ENCODE measurements at places on chromosomes 16 and 17.

GRCh38 chr16:75575958-75576357 is 9.8 kb downstream of the GABARAPL2 start:
- DNase-seq, result no peak

- no peak for DNase-seq
These were observed 3.5 kb downstream of the CORO6 start for GRCh38 chr17:29619251-29619650.

DNA sequence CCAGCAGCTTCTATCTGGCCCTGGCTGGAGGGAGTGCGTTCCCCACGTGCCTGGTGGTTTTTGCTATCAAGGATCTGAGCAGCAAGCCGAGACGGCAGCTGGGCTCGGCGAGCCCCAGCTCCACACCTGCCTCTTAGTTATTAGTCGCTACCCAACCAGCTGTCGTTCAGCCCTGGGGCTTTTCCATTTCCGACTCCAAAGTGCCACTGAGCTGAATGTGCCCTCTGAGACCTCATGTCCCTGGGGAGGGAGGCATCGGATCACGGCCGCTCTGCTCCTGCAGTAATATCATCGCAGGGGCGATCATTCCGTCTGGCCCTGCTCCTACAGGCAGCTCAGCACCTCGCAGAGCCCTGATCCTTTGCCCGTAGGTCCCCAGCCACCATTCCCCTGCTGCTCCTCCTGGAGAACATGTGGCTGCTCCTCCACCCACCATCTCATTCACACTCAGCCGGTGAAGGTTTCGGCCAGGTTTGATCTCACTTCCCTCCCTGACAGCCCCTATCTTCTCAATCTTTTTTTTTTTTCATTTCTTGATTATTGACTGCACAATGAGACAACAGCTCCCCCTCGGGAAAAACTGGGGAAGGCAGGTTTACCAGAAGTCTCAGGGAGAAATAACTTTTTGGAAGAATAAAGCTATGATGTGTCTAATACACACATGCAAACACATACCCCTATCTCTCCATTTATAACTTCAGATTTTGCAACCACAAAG is 86.7 kb downstream of the ZFHX3 start:
- DNase-seq, result no peak

GRCh38 chr17:55159251-55159650 is 105.5 kb upstream of the HLF start:
- DNase-seq, result no peak

GRCh38 chr17:3888343-3889171 is 4.3 kb downstream of the CAMKK1 start:
- DNase-seq, result no peak

DNA sequence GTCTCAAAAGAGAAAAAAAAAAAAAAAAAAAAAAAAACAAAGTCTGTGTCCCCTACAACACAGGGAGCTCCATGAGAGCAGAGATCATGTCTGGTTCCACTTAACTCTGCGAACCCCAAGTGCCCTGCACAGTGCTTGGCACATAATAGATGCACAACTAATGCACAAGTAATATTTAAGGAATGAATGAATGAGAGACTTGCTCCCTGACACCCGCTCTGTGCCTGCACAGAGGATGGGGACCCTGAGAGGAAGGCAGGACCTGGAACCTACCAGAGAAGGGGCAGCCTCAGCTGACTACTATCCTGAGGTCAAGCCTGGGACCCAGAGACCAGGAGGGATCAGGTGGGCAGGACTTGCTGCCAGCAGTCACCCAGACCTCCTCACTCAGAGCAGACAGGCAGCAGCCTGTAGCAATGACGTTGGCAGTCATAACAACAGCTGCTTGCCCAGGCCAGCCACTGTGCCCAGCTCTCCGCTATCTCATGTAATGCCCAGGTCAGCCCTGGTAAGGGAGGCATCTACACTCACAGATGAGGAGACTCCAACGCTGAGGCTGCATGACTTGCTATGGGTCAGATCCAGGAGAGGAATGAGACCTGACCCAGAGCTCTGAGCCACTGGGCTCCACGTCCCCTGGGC is 2.9 kb downstream of the MYO15A start:
- DNase-seq, result no peak

DNA sequence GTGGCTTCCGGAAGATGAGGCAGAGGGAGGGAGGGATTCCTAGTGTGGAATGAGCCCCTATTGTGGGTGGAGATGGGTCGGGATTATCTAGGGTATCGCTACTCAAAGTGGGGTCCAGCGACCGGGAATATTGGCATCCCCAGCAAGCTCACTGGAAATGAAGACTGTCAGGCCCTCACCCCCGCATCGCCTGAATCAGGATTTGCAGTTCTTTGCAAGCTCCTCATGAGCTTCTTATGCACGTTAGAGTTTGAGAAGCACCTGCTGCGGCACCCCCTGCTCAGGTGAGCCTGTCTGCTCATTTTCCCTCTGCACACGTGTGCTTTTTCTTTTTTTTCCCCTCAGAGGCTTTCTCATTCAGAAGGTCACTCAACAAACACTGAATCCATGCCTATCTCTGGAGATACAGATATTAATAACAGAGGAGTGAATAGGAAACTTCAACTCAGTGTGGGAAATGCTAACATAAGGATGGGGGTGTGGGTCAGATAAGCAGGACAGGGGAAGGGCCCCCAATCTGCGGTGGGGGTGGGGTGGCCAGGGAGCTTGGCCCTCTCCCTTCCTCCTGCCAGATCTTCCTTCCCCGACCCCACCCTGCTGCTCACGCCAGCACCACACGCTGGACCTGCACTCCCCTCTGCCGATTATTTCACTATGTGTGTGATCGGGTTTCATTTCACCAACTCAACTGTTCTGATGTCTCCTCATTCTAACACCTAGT is 67.7 kb upstream of the NFAT5 start:
- DNase-seq, result no peak

- no peak for DNase-seq
These were observed 20.7 kb downstream of the WFDC1 start for GRCh38 chr16:84315422-84315821.

GRCh38 chr16:12210258-12210880 is 233.8 kb downstream of the SNX29 start:
- no peak for DNase-seq

DNA sequence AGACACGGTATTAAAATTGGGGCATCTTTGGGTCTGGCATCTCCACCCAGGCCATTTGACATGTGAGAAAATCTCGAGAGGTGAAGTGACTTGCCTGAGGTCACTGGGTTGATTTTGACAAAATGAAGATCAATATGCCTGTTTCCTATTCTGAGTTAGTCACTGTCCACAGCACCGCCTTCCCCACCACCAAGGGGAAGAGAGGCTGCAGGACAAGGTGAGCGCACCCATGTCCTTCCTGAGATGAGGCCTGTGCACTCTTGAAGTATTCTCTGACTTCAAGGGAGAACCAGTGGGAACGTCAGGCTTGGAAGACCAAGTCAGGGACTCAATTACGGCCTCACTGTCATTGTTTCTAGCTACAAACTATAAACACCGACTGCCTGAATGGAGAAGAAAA is 49.9 kb upstream of the WSB1 start:
- DNase-seq, result no peak

GRCh38 chr17:55644346-55644745 is 78.3 kb downstream of the TMEM100 start:
- DNase-seq, result no peak

GRCh38 chr17:40922239-40922638 is 15.2 kb downstream of the KRT23 start:
- no peak for DNase-seq

DNA sequence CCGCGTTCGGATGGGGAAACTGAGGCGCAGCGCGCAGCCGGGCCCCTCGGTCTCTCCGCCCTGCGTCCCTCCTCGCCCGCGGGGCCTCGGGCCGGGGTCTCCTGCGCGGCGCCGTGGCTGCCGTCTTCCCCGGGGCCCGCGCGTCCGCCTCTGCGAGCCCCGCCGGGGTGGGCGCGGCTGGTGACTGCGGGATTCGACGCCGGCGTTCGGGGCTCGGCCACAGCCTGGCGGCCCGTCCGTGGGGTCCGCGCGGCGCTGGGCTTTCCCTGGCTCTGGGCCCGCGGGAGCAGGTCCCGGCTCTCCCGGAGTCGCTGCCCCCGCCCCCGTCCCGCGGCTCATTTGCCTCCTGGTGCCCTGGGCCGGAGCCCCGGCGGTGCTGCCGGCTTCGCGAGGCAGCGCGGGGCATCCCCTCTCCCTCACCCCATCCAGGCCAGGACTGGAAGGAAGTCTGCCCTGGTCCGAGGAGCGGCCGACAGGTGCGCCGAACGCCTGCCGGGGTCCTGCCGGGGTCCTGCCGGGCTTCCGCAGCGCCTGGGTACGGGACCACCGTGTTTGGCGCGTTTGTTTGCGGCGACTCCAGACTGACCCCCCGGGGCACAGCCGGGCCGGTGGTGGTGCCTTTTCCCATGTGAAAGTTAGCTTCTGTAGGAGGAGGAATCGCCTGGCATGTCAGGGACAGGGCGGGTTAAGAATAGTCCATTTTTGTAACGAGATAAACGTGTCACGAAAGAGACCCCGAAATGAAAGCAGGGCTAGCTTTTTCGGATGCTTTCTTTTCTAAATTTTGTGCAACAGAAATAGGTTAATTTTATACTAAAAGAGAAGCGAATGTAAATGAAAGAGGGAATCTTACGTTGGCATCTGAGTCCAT is 671 bp downstream of the CHMP6 start:
- DNase-seq, result no peak

- DNase-seq, result no peak
These were observed 390.3 kb downstream of the SLC39A11 start for GRCh38 chr17:72702136-72702735.

DNA sequence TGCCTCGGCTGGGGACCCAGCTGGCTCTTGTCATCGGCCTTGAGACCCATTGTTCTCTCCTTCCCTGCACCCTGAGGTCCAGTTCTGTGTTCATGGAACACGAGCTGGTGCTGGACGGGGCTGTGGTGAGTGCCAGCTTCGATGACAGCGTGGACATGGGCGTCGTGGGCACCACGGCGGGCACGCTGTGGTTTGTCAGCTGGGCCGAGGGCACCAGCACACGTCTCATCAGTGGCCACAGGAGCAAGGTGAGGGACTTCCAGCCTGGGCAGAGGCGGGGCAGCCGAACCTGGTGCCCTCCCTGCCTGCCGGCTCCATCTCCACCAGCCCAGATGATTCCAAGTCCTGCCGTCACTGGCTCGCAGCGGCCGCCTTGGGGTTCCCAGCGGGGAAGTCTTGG is 5.3 kb upstream of the RHOT2 start:
- no peak for DNase-seq

Data from stimulated activated CD4-positive, alpha-beta T cell treated with anti-CD3 and anti-CD28 coated beads, Interleukin-4, amount 100 ng/mL, for 1 hour (primary cell).